ENCODE measurements at places on chromosomes 5 and 9.

- no peak for DNase-seq
Measured at GRCh38 chr5:151608522-151608921, 17.4 kb upstream of the FAT2 start.

DNA sequence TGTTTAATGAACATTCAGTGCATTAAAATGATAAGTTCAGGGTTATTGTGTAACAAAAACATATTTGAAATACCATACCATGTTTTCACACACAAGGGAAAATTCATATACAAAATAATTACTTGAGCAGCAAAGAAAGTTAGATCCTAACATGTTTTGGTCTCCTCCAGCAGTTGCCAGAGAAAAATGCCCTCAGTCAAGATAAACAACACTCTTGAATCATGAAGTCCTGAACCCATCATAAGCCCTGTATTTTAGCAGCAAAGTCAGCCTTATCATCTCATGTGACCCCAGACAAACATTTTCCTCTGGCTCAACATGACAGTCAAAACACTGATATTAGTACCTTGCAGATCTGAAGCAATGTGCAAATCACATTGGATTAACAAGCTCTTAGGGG, 1541.1 kb upstream of the WWC1 start:
- DNase-seq, result no peak

DNA sequence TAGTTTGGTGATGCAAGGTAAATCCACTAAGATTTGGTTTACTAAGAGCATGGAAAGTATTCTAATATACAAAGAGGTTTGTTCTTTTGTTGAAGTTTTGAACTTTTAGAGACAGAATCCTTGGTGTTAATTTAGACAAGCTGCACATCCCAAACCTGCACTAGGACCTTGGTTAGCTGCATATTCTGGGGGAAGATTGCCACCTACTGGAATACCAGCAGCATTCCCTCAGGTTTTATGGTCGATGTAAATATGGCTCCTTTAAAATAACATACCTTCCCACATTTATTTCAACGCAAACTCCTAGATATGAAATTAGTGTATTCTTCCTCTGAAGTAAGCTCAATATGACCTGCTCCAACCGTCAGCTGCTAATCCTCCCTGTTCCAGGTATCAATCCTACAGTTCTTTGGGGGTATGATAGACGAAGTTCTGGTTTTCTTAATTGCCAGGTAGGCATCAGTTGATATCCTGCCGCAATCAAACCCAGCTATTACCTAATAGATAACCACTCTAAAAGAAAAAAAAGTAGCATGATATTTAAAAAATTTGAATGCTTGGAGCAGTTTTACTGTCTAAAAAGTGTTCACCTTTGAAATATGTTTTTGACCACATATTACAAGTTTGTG, 624.1 kb downstream of the ISL1 start:
- DNase-seq, result peak; percentile 28

GRCh38 chr5:116738615-116739261, 164.1 kb upstream of the SEMA6A start:
- no peak for DNase-seq

DNA sequence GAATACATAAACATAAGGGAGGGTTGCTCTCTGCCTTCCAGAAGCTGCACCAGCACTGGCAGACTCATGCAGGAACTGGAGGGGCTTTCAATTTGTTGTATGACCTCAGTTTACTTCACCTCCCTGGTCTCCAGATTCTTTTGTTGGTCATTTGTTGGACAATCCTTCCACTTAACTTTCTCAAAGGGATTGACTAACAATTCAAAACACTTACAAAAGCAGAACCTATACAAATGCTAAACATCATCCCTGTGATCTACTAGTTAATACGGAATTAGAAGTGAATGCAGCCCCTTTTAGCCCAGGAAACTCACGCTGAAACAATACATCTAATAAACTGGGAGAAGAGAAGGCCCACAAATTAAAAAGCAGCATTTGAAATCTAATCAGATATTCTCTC, 404.6 kb upstream of the BRINP1 start:
- no peak for DNase-seq

GRCh38 chr9:122090981-122091380, 2.1 kb downstream of the TTLL11 start:
- DNase-seq, result no peak

GRCh38 chr5:6505783-6506557, 57.3 kb downstream of the UBE2QL1 start:
- DNase-seq, result no peak

DNA sequence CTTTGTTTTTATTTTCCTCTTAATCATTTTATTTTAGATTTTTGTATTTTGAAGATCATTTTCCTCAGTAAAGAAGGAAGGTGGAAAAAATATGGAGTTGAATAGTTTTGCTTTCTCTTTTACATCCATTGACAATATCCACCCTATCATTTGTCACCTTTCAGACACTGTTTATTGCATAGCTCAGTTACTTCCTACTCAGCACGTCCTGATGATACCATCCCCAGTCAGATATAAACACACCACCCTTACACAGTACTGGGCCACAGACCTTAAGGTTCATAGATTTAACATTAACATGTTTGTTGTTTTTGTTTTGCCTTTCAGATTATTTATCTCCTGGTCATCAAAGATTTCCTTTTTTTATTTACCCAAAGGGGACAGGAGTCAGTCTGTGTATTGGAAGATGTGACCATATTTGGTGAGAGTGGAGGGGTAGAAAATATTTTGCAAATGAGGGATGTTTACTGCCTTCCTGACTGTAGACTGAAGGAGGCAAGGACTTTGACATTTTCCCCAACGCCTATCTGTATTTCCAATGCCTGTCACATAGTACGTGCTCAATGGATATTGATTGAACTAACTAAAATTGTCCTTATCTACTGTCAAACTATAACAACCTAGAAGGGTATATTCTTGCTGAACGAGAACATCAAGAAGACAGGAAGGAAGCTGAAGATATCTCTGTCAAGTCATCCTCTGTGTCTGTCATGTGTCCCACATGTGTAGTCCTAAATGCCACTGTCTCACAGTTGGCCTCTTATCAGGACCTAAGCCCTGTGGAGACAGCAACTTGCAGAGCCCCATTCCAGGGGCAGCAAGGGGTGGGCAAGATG, 15.6 kb downstream of the STX17 start:
- DNase-seq, result no peak

DNA sequence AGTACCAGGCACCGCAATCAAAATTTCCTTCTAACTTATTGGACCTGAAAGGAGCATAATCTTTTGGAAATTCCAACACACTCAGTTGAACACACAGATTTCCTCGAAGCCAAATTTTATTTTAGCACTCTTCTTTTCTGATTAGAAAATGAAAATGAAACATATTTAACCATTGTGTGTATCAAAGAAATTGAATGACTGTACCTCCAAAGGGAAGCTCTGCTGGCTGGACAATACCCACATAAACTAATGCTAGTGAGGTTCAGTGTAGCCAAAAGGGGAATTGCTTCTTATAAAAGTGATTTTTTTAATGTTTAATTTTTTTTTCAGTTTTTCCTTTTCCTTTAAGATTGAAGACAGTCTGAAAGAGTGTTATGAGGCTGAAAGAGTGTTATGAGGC, 239.6 kb upstream of the NREP start:
- DNase-seq, result no peak

DNA sequence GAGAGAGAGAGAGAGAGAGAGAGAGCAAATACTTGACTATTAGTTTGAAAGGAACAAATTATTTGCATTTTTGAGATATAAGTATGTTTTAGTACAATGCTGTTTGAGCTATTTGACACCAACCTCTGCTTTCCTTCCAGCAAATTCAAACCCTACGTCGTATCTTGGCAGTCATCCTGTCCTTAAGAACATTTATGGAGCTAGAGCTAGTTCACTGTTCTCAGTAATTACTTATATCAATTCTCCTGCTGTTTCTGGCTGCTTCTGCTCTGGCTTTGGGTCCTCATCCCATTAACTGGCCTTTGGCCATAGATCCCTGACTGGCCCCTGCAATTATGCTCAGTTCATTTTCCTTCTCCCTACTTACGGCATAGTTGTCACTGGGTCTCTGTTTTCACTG, 19.9 kb upstream of the ERAP2 start:
- no peak for DNase-seq

DNA sequence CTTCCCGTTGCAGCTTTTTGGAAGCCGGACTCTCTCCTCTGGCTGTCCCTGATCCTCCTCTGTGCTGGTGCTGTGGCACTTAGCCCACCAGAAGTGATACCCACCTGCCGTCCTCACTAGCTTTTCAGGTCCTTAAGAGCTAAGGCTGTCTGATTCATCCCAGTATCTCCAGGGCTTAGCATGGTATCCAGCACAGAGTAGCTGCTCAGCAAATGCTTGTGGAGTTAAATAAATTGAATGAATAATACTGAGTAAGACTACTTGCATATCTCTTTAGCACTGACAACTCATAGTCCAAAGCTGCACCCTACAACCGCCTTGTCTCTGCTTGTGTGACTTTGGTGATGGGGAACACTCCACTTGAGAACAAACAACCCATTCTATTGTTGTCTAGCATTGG, 7.7 kb upstream of the XPA start:
- DNase-seq, result no peak

DNA sequence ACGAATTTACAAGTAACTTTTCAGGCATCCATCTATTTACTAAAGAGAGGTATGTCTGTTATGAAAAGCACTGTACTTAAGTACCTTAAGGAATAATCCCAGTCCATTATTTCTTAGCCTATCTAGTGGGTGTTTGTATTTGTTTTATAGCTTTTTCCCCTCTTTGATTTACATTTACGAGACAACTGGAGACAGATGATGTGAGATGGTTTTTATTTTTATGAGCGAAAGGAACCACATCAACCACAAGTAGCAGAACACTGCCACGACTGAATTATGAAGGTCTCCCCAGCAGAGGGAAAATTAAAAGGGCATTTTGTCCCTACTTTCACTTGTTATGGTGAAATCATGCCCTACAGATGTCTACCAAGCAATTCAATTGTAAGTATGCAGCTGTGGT, 357.8 kb downstream of the NFIB start:
- DNase-seq, result no peak

DNA sequence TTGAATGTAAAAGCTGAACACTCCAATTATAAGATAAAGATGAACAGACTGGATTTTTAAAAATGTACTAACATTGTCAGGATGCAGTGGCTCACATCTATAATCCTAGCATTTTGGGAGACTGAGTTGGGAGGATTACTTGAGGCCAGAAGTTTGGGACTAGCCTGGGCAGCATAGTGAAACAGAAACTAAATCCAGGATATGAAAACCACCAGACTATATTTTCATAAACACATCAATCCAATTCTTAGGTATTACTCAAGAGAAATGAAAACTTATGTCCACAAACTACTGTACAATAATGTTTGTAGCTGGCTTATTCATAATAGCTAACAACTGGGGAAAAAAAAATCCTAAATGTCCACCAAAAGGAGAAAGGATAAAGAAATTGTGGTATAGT, 26.8 kb upstream of the NAA35 start:
- no peak for DNase-seq

- DNase-seq, result no peak
Measured at GRCh38 chr5:124686239-124687004, 60.0 kb downstream of the ZNF608 start.

GRCh38 chr5:116563736-116564308, 10.8 kb downstream of the SEMA6A start:
- DNase-seq, result no peak

DNA sequence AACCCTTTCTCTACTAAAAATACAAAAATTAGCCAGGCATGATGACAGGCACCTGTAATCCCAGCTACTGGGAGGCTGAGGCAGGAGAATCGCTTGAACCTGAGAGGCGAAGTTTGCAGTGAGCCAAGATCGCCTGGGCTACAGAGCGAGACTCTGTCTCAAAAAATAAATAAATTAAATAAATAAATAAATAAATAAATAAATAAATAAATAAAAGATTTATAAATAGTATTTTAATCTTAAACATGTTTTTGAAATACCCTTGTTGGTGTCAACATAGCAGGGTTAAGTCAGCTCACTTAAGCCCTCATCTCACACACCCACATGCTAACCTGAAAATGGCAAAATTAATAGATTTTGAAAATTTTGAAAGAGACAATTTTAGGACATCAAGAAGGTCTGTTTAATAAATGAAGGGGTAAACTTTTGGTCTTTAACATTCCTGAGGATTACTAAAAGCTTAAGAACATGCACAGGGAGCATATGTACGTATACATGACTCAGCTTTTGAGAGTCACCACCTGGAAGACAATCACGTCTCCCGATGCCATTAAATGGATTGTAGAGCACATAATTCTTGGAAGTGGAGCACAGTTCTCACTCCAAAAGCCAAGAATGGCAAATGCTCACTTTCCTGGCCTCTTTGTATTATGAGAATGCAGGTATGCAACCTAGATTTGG, 202.5 kb downstream of the GDNF start:
- no peak for DNase-seq

DNA sequence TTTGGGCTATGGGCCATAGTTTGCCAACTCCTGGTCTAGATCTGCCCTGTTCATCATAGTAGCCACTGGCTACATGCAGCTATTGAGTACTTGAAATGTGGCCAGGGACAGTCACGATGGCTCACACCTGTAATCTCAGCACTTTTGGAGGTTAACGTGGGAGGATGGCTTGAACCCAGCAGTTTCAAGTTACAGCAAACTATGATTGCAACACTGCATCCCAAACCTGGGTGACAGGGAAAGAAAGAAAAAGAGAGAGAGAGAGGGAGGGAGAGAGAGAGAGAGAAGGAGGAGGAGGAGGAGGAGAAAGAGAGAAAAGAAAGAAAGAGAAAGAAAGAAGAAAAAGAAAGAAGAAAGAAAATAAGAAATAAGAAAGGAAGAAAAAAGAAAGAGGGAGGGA, 5.1 kb upstream of the GMCL2 start:
- DNase-seq, result no peak

DNA sequence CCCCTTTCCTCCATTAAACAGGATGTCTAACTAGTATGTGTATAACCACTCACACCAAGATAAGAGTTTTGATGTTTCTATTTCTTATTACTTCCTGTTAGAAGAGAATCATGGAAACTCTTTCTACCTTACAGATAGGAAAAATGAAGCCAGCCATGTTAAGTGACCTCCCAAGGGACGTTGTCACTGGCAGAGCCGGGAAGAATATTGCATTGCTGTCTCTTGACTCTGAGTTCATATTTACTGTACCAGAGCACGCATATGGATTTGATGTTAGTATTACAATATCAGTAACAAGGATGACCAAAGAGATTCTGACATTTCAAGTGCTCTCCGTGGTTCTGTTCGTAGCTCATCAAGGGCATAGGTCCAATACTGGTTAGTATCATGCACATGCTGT, 12.5 kb upstream of the C5orf63 start:
- no peak for DNase-seq

DNA sequence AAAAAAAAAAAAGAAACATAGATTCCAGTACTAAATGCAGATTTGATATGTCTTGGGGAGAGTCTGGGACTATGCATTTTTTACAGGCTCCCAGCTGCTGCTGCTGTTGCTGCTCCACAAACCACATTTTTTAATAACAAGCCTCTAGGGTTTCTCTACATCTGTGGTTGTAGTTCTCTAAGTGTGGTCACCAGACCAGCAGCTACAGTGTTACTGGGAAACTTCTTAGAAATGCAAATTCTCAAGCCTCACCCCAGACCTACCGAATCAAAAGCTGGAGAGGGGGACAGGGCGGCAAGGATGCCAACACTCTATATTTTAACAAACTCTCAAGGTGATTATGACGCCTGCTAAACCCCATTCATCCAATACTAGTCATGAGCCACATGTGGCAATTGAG, 293.4 kb upstream of the PTGER4 start:
- no peak for DNase-seq
